ENCODE measurements at places on chromosomes 7 and 10.

- no peak for DNase-seq
Measured at GRCh38 chr10:58444876-58445275, 59.7 kb downstream of the TFAM start.

GRCh38 chr10:28679581-28680357 lies 2.4 kb downstream of the BAMBI start:
- no peak for DNase-seq

DNA sequence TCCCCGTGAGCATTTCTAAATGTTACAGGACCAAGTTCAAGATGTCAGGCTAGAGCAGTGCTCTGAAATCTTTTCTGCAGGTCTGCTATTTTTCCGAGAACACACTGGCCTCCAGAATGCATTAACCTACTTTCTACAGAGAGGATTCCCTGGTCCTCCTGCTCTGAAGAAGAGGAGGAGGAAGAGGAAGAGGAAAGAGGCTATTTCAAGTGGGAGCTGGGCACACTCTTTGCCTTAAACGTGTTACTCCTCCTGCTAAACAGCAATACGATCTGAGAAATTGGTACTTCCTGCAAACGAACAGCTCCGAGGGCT lies 157.4 kb downstream of the FRMD4A start:
- DNase-seq, result no peak

GRCh38 chr10:777913-778479 lies 88.5 kb upstream of the DIP2C start:
- no peak for DNase-seq

GRCh38 chr10:97597778-97598177 lies 8.3 kb downstream of the C10orf62 start:
- no peak for DNase-seq

DNA sequence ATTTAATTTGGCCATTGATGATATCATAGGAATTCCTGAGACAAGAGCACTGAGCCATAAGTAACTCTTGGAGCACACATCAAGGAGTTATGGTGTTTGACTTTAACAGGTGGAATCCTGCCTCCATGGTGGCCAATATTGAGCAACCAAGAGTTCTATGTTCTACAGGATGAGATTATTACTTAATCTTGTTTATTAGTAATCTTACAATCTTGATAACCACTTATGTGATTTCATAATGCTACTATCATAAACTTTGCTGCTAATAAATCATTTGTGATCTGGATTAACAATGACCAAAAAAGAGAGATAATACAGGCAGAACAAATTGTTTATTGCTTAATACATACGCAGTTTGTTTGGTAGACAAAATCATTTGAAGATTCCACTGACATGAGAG lies 27.5 kb upstream of the PDK4 start:
- DNase-seq, result no peak

DNA sequence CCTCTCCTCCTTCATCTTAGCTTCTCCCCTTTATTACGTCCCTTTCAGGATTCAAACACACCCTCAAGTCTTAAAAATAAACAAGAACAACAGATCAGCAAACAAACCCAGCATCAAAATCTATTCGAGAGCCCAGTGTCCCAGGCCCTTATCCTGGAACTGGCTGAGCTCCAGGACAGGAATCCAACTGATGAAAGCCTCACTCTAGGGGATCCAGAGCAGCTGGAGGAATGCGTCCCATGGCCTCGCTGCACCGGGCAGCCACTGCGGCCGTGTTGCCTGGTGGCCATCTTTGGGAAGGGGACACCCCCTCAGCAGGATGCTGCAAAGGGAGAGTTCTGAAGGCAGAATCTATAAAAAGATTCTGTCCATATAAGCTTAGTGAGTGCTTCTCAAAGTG lies 156.5 kb upstream of the BMPER start:
- DNase-seq, result no peak

DNA sequence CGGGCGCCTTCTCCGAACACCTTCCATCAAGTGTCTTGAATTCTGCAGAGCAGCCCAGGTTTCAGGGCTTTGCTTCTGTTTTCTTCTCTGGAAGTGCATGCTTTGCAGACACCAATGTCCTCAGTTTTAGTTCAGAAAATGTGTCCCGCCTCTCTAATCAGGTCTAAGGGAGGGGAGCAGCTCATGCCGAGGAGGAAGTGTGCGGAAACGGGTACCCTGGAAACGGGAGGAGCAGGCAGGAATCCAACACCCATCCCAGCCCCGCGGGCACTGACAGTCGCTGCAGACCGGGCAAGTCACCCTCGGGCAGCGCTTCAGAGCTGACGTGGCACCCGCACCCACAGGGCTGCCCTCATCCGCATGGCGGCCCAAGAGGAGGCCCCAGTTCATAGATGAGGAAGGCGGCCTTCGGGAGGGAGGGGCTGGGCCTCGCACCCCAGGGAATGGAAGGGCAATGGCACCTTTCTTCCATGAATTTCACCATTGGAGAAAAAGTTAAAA lies 338.7 kb downstream of the DNAJB6 start:
- DNase-seq, result no peak

DNA sequence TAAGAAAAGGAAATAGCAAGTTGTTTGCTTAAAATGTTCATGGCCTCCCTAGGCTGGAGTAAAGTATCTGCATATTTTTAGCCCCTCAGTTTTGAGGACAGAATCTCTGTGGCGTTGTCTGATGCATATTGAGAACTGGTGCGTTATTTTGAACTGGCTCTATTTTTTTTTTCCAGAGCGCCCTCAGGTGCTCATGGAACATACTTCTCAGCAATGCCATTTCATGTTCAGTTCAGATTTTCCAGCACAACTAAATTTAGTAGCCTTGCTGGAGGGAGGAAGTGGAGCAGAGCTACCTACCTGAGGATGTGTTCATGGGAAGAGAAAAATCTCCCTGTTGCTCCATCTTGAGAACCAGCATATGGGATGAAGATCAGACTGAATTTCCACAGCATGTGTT lies 870.5 kb downstream of the LRMDA start:
- DNase-seq, result no peak

GRCh38 chr7:10455936-10456335 lies 517.7 kb upstream of the PHF14 start:
- DNase-seq, result no peak

GRCh38 chr10:4267086-4267773 lies 482.2 kb upstream of the KLF6 start:
- no peak for DNase-seq

- DNase-seq, result no peak
Measured at GRCh38 chr7:79376299-79377025, 77.0 kb downstream of the MAGI2 start.

DNA sequence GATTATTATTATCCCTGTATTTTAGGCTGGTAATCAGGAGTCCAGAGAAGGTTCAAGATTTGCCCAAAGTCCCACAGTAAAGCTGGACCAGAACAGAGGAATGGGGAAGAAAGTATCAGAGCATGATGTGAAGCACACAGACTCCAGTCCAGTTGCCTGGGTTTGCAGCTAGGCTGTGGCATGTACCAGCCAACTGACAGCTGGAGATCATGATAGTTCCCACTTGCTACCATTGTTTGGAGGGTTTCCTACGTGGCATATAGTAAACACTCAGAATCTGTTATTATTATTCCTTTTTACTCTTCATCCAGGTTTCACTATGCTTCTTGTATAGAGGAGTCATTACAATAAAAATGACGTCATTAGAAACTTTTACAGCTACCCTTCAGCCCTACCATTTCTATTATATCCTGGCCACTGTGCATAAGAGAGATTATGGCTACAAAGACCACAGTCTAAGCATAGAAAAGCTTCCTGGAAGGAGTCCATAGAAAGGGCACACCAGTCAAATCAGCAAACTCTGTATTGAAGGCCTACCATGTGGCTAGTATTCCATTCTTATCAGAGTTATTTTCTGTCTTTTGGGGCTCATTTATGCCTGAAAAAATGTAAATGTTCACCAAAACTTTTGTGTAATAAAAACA lies 66.6 kb downstream of the MTPN start:
- no peak for DNase-seq

DNA sequence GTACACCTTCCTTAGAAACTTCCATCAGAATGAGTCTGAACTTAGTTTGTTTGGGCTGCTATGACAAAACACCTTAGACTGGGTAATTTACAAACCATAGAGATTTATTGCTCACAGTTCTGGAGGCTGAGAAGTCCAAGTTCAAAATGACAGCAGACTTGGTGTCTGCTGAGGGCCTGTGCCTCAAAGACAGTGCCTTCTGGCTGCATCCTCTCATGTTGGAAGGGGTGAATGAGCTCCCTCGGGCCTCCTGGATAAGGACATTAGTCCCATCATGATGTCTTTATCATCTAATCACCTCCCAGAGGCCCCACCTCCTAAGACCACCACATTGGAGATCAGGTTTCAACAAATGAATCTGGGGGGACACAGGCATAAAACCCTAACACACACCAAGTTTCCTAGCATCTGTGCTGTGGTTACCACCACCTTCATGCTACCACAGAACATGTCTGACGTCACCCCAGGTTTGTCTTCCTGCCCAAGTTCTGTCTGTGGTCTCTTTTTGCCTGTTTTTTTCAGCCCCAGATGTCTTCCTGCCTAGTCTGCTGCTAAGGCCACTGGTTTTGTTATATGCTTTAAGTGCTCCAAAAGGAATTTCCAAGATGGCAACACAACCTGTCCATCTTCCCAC lies 150.9 kb upstream of the COBL start:
- no peak for DNase-seq

DNA sequence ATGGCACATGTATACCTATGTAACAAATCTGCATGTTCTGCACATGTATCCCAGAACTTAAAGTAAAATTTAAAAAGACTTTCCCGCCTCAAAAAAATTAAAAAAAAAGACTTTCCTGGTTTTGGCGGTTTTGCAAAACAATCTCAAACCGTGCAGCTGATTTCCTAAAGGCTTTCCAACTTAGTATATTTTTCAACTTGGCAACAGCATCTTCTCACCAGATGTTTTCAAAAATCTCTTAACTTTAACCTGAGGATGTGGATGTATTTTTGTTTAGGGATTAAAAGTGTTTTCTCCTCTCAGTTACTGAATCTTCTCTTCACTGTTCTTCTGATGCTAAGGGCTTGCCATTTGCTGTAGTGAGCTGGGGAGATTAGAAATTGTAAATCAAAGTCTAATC lies 96.5 kb upstream of the PLPP4 start:
- DNase-seq, result no peak

GRCh38 chr10:62259456-62259855 lies 9.2 kb downstream of the RTKN2 start:
- DNase-seq, result no peak

DNA sequence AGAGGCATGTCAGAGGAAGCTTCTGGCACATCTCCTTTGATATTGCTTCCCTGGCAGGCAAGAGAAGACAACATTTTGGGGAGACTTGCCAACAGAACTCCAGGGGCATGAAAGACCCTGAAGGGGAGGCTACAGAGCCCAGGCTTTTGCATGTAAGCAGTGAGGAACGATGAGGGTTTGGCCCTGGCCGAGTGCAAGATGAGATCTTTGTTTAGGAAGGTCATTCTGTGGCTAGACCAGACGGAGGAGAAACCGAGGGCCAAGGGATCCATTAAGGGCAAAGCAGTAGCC lies 3.8 kb downstream of the SVIL start:
- DNase-seq, result no peak

DNA sequence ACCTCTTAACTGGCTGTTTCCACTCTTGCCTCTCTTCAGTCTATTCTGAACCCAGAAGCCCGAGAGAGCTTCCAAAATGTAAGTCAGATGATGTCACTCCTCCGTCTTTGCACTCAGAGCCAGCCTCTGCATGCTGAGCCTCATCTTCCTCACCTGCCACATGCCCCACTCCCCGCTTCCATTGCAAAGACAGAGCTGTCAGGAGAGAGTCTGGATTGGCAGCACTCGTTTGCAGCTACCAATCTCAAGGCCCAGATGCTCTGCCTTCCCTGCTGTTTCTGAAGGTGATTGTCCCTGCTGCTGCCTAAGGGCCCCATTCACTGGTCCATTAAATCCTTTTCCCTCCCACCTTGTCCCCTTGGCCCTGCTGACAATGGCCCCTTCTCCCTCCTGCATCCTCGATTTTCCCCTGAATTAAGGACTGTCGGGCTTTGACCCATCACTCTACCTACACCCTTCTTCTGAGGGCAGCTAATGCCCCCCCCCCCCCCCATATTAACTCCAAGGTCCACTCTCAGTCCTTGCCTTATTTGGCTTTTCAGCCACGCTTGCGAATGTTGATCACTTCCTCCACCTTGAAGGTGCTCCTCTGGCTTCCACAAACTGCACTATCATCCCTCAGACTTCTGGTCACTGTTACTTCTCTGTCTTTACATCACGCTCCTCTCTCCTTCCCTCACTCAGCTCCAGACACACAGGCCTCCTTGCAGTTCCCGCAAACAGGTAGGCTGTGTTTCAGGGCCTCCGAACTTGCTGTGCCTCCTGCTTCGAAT lies 98.5 kb downstream of the CHN2 start:
- DNase-seq, result no peak

- no peak for DNase-seq
Measured at GRCh38 chr10:130226012-130226411, 89.8 kb downstream of the GLRX3 start.

DNA sequence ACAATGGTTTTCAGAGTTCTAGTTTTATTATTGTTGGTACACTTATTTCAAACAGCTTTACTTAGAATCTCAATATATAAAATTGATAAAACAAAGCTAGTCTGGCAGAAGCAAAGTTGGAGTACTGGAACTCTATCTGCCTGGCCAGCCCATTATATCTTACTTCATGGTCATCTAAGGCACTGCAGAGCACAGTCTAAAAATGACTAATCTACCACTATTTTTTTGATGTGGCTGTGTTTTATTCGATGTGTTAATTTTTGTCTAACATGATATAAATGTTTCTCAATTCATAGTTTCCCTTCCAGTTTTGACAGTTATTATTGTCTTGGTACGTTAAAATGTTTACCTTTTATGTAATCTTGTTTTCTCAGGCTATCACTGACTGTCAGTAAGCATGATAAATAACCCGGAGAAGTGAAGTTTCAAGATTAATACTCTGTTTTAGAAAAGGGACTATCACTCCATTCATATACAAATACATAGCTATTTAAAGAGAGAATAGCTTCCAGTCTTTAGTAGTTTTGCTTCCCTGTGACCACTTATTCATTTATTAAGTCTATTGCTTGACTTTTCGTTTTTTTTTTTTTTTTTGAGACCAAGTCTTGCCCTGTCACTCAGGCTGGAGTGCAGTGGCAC lies 60.6 kb upstream of the CSTF2T start:
- no peak for DNase-seq

DNA sequence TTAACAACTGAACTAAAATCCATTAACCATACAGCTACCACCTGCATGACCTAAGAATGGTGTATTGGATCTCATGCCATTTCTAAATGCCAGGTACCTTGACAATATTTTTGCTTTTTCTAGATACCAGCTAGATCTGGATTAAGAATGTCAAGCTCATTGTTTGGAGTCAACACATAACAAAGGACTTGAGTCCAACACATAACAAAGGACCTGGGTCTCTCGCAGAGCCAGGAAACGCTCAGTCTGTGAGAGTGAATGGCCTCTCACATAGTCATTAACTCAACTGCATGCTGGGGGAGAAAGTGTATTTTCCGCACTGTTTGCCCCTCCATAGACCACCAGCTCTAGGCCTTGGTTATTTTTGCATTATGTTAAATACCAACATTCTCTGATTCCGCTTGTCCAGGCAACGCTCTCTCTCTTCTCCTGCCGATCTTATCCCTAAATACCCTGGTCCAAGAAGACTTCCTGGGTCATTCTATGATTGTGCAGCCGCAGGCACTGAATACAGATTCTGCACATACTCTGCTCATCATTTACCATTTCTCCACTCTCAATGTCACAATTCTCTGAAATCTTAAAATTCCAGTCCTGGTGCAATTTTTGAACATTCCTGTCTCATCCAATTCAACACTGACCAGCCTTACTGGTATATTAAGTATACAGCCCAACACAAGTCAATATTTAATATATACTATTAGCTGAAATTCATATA lies 31.2 kb downstream of the ITIH5 start:
- DNase-seq, result no peak

GRCh38 chr10:119298810-119299209 lies 91.4 kb downstream of the GRK5 start:
- no peak for DNase-seq

Measured in GM04504 (cell line).